ENCODE measurements at places on chromosomes 1 and 21.
A peak's percentile ranks its signal among the peaks of the same experiment; 100 is the strongest.

DNA sequence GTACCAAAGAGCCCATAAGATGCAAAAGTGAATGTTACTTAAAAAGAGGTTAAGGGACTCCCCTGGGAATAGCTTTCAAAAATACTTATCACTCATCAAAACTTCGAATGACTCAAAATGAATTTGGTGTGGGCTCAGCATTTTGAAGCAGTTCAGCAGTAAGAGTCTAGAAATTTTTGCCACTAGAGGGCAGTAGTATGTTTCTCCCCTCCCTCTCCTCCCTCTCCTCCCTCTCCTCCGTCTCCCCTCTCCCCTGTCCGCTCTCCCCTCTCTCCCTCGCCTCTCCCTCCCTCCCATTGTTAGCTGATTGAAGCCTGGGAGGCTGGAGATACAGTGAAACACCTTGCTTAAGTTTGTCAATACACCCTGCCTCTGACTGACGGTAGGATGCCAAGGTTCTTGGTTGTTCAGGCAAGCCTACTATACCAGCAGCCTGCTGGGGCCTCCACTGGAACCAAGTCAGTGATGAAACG lies 70.8 kb upstream of the TENT5C start:
- peak; percentile 46 for DNase-seq

DNA sequence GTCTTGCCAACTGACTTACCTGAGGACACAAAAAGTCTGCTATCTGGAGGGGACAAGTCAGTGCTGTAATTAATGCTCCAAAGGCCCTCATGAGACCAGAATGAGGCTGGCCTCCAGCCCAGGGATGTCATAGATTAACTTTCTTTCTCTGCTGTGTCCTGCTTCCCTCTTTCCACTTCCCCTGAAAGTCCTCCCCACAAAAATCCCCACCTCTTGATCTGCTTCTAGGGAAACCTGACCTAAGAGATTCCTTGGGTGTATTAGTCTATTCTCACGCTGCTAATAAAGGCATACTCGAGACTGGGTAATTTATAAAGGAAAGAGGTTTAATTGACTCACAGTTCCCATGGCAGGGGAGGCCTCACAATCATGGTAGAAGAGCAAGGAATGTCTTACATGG lies 39.2 kb downstream of the RUNX3 start:
- no peak for DNase-seq

DNA sequence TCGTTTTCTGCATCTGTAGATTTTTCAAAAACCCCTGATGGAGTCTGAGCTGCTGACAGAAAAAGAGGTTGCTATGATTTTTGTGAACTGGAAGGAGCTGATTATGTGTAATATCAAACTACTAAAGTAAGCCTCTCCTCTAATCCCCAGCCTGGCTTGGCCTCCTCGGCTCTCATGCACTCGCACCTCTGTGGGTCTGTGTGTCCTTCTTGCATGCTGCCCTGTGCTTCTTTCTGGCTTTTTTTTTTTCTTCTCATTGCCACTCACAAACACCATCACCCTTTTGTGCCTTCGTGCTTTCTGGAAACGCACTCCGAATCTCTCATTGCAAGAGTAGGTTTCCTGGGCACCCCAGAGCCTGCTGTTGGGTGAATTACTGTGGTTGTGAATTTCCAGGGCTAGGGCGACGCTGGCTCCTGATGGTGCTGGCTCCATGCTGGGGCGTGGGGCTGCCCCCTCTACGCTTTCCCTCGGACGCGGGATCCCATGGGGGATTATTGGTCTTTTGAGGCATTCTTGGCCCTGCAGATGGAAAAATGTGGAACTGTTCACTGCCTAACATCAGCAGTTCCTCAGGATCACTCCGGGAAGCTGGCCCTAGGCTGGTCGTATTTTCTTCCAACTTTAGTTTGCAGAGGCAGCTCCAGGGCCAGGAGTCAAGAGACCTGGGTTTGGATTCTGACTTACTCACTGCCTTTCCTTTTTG lies 56.8 kb downstream of the ATP5PO start:
- no peak for DNase-seq

DNA sequence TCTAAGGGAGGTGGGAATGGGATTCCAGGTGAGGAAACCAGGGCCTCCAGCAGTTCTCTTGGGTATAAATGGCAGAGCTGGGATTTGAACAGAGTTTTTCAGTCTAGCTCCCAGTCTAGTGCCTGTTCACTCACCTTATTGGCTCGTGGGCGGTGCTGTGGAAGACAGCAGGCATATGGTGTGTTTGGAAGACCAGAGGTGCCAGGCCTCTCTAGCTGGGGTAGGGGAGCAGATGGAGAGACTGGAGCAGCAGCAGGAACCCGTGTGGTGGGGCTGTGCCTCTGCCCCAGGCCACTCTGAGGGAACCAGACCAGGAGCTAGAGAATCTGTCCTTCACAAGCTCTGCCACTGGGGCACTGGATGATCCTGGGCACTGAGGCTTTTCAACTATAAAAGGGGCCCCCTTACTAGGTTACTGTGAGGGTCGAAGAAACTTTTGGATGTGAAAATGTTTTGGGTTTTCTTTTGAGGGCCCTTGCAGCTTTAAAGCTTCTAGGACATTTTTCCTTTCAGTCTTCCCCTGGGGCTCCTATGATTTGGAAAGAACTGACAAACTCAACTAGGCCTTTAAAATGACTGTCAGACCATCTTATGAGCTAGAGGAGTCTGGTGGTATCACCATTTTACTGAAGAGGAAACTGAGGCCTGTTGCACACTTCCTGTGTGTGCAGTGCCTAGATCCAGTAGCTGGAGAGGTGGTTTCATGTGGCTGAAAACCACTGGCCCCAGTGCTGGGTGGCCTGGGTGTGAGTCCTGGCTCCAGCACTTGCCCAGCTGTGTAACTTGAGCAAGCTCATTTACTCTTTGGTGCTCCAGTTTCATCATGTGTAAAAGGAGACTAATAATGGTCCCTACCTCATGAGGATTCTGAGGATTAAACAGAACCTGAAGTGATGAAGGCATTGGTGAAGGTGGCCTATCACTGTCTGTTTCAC lies 6.1 kb downstream of the DMRTB1 start:
- DNase-seq, result no peak

DNA sequence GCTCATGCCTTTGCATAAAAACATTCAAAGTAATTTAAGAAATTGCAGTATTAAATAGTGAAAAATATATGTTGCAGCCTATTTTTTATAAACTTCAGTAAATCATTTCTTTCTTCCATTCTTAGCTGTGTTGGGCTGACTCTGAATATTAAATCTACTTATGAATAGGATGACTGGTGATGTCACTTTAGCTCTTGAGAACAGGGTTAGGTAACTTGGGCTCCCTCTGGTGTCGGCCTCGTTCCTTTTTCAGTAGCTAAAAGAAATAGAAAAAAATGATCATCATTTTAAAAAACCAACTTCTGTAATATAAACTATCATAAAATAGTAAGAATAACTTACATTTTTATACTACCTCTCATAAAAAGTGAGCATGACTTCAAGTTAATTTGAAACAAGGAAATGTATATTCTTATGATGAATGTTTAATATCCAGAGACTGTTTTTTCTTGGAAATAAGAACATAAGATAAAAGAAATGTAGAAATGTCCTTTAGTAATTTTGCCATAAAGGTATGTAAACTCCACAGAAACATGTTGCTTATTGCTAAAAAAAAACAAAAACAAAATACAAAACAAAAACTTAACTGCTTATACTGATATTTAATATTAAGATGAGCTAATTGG lies 26.8 kb upstream of the NCAM2 start:
- DNase-seq, result no peak

GRCh38 chr1:24987875-24988557 lies 57.9 kb upstream of the RUNX3 start:
- DNase-seq, result no peak

DNA sequence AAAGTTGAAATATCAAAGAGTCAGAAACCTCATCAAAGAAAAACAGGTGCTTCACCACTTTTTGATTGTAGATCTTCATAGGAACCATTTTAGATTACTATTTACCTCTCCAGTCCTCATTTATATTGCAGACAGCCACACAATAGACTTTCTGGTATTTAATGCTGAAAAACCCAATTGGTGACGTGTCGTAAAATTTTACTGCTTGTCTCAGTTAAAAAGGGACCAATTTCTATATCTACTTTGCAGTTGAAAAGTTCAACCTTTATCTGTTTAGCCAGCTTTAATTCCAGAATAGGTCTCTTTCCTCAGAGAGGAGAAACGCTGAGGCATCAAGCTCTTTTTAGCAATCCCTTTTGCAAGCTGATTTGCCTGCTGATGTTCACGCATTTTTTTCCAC lies 1722.4 kb downstream of the PLA2G4A start:
- no peak for DNase-seq

DNA sequence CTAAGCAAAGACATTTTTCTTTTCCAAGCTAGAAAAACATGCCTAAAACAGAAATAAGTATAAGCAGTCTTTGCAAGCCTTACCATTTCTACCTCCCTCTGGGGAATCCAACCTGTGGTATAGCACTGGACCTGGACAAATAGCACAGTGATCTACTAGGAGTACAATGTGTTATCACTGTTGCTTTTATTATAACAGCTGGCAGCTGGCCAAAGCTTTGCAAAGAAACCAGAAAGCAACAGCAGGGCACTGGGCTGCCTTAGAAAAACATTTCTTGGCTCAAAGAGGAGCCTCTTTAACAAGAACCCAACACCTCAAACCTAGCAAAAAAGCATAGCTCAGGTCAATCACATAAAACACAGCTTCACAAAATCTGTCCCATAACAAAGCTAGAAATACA lies 294.5 kb upstream of the GREM2 start:
- DNase-seq, result no peak

GRCh38 chr1:85049735-85050166 lies 1.5 kb upstream of the MCOLN3 start:
- DNase-seq, result no peak

DNA sequence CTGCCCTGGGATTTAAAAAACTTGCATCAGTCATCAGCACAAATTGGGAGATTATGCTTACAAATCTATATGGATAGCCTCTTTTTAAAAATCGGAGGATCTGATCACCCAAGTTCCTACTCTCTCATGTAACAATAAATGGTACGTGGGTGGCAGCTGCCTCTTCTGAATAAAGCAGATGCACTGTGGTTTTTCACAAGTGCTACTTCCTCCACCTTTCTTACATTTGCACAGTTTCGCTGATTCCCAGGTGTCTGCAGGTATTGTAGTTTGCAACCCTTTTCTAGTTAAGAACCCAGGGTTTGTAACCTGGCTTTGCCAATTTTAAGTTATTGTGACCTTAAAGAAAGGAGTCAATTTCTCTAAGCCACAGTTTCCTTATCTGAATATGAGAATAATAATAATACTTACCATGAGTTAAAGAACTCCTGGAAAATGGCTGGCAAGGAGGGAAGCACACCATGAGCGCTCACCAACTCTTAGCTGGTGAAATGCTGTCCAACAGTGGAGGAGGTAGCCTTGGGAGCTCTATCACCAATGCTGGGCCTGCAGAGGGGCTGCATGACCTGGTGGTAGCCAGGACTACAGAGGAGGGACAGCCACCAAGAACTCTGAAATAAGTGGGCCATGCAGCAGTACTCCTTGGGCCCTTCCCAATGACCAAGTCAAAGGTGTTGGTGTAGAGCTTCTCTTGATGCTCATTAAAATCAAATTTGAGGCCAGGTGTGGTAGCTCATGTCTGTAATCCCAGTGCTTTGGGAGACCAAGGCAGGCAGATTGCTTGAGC lies 30.2 kb upstream of the KCNA2 start:
- DNase-seq, result peak; percentile 29

- no peak for DNase-seq
These were observed 51.7 kb downstream of the WLS start for GRCh38 chr1:68180441-68181164.

DNA sequence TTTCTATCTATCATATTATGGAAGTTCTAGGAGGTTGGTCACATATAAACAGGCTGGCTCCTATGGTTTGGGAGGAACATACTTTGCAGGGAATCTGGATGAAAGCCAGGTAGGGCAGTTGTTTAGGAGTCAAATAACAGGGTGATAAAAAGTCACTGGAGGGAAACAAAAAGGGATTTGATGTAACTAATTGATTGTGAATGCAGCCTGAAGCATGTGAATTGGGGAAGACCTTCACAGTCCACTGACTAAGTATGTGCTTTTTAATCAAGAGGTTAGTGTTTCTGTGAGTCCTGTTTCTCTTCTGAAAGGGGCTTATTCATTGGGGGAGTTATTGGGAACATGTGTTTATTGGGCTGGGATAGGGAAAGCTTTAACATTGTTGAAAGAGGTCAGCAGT lies 41.3 kb downstream of the HMCN1 start:
- DNase-seq, result no peak

GRCh38 chr1:9643351-9644256 lies 7.9 kb upstream of the PIK3CD start:
- DNase-seq, result no peak

GRCh38 chr1:240589585-240590110 lies 22.3 kb downstream of the GREM2 start:
- no peak for DNase-seq

DNA sequence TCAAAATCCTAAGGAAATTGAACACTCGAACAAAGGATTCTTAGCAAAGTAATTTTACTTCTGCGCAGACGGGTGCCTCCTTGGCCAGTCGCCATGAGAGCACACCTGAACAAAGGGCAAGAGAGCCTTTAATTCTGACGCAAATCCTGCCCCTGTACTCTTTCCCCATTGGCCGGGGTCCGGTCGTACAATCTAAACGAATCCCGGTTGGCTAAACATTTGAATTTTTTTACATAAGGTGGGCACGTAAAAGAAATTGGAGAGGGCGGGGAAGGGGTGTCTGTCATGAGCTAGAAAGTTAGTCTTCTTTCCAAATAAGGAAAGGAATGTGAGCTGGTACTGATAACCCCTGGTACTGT lies 8.2 kb upstream of the IL22RA1 start:
- no peak for DNase-seq

DNA sequence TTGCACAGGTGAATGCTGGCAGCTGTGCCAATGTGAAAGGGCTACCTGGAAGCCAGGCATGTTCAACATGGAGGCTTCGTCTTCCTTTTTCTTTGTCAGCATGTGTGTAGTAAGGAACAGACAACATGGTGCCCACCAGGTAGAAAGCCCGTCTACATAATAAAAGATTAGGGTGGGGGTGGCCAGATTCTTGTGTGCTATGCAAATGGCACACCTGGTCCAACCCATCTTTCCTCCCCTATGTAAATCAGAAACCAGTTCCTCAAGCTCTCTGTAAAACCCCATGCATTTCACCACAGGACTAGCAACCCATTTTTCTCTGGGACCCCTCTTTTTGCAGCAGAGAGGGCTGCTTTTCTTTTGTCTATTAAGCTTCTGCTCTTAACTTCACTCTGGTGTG lies 72.3 kb upstream of the ZP4 start:
- no peak for DNase-seq

GRCh38 chr1:205947024-205947423 lies 3.8 kb upstream of the SLC26A9 start:
- no peak for DNase-seq

GRCh38 chr21:43817157-43818086 lies 28.0 kb downstream of the RRP1 start:
- DNase-seq, result no peak

GRCh38 chr1:13860031-13860430 lies 160.0 kb downstream of the PRDM2 start:
- DNase-seq, result no peak

DNA sequence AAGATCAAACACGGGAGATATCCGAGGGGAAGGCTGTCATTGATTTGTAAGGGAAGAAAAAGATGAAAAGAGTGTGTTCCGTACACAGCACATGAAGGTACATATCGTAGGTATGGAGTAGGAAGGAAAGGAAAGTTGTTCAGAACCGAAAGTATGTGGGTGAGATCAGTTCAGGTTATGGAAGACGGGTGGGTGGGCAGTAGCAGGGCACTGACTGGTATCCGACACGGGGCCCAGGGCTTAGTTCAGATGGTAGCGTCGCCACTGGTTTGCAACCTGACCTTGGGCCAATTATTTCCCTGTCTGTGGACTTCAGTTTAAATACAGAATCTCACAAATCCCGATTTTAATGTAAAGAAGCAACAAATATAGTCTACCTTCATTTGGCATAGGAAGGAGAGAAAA lies 27.8 kb upstream of the A3GALT2 start:
- DNase-seq, result no peak
